Transverse colon (tissue), 4 donors: ENCODE measurements at places on chromosomes 12 and 14.

GRCh38 chr14:83734431-83734830 lies 1795.5 kb upstream of the FLRT2 start:
- no peak for DNase-seq

- DNase-seq = no peak
Measured at GRCh38 chr12:54749191-54749818, 101.1 kb upstream of the DCD start.

- DNase-seq = no peak
Measured at GRCh38 chr12:53198486-53199110, 8.5 kb downstream of the ITGB7 start.

- DNase-seq = no peak
Measured at GRCh38 chr14:55274146-55274545, 2.9 kb downstream of the FBXO34 start.

DNA sequence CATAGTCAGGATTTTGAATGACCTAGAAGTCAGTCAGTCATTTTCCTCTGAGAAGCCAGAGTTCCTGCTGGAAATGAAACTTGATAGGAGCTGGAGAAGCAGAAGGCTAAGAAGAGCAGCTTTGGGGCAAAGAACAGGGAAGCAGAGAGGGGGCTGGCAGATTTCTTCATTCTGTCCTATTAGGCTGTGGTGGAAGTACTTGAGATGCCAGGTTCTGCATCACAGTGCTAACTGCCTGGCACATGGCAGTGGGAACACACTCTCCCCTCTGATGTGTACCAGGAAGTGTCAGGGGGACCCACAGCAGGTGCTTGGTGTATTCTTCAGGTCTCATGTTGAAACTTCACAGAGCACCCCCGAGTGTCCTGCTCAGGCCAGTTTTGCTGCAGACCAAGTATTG lies 61.0 kb downstream of the SUSD6 start:
- DNase-seq = no peak

GRCh38 chr12:124768452-124769162 lies 95.1 kb downstream of the SCARB1 start:
- no peak for DNase-seq

DNA sequence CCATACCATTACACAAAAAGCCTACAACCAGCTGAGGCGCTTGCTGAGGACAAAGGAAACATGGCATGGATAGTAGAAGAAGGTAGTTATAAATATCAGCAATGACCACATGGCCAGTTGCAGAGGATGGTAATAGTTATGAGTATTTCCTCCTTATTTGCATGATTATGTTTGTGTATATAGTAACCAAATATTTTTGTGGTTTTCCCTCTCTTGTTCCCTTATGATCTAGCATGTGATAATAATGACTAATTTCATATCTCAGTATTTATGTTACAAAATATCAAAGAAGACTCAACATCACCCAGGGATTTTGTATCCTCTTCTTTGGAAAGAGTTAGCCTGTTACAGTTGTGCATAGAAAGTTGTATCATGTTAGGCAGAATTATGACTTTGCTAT lies 13.5 kb upstream of the CATSPERB start:
- no peak for DNase-seq

GRCh38 chr14:56514663-56515371 lies 64.8 kb upstream of the TMEM260 start:
- no peak for DNase-seq

DNA sequence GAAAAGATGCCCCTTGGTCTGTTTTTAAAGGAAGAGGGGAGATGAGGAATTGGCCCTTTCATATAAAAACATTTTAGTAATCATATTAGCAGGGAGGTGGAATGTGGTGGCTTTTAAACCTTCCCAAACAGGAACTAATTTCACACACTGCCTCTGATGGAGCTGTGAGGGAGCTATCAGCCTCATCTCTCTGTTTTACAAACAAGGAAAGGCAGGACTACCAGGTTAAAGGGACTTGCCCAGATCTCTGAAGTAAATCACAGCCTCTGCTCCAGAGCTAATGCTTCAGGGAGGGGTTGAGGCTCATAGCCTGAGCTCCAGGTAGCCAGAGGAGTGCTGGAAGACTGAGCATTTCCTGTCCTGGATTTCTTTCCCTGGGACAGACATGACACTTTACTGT lies 1.1 kb upstream of the BMP4 start:
- DNase-seq = no peak

GRCh38 chr12:99977550-99977949 lies 7.2 kb downstream of the ANKS1B start:
- no peak for DNase-seq

- no peak for DNase-seq
Measured at GRCh38 chr14:47194055-47194454, 481.4 kb downstream of the MDGA2 start.

DNA sequence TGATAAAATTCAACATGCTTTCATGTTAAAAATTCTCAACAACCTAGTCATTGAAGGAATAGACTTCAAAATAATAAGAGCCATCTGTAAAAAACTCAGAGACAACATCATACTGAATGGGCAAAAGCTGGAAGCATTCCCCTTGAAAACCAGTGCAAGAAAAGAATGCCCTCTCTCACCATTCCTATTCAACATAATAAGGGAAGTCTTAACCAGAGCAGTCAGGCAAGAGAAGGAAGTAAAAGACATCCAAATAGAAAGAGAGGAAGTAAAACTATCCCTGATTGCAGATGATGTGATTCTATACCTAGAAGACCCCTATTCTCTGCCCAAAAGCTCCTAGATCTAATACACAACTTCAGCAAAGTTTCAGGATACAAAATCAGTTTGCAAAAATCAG lies 52.9 kb downstream of the APOBEC1 start:
- no peak for DNase-seq

- DNase-seq = peak; percentile 39
Measured at GRCh38 chr12:24561882-24562770, 386.8 kb downstream of the BCAT1 start.

GRCh38 chr12:62720661-62721330 lies 214.2 kb downstream of the PPM1H start:
- no peak for DNase-seq

- peak; percentile 61 for DNase-seq
Measured at GRCh38 chr12:91931111-91931510, 214.5 kb downstream of the BTG1 start.

DNA sequence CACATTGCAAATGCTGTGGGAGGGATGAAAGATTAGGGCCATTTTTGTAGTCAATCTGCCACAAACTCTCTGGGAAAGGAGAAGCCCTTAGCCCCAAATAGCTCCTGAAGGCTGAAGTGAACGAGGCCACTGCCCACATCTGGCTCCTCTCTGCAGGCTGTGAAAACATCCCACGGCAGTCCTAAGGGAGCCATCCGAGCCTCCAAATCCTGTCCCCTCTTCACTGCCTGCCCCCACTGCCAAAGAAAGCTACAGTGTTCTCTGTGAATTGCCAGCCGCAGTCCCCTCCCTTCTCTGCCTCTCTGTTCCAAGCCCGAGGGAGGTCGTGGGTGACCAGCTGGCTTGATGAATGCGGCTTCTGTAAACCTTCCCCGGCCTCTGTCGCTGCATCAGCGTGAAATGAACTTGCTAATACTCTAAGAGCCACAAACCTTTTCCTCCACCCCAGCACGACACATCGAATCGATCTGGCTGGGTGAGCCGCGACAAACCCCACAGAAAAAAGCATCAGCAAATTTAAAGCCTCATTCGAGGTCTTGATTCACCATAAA lies 180.7 kb upstream of the NRXN3 start:
- no peak for DNase-seq

- no peak for DNase-seq
Measured at GRCh38 chr12:50187084-50187900, 20.1 kb upstream of the CERS5 start.

- DNase-seq = no peak
Measured at GRCh38 chr12:46920499-46920898, 94.7 kb upstream of the SLC38A4 start.

DNA sequence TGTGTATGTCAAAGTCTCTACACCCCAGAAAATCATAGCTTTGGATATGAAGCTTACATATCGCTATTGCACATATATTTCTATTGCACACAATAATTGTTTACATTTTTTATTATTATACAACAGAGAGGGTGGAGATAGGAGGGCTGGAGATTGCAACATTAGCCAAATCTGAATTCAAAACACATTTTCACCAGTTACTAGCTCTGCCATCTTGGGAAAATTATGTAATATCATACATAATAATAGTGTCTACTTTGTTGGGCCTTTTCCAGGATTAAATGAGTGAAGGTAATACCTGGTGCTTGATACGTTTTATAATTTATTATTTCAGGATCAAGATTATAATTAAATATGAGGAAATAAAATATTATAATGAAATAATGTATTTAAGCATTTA lies 507.4 kb upstream of the TBX3 start:
- no peak for DNase-seq

DNA sequence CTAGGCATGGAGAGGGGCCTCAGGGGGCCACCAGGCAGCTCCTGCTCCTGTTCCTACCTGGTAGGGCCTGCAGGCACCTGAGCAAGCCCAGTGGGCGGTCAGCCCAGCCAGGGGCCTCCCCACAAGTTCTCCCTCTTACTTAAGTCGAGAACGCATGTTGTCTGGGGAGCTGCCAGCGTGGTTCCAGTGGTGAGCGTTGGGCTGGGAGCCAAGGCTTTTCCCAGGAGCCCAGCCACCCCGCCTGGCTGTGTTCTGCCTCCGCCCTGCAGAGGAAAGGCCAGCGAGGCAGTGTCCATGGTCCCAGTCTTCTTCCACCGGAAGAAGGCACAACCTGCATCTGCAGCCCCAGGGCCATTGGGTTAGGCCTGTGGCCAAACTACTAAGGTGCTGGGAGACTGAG lies 1.4 kb downstream of the C14orf180 start:
- peak; percentile 56 for DNase-seq

DNA sequence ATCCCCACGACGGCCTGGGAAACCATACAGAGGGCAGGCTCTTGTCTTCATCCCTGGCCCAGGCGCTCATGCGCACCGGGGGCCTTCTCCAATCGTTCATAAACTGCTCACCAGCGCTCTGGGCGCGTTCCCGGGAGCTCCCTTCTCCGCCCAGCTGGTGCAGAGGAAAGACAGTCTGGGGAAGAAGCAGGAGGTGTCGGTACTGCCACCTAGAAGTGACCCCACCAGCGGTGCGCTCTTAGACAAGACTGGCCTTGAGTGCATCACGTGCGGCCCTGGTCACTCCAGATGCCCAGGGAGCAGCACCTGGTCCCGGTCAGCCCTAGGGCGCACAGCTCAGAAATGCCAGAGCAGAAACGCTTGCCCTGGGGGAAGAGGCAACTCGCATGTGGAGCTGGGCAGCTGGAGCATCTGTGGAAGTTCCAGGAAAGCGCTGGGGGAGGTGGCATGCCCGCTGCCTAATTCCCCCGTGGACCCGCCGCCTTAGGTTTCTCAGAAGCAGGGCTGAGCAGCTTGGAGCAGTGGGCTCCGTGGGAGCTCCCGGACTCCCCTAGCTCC lies 2.5 kb downstream of the GSC start:
- DNase-seq = no peak

- no peak for DNase-seq
Measured at GRCh38 chr14:98177551-98177950, 1094.4 kb downstream of the BCL11B start.

DNA sequence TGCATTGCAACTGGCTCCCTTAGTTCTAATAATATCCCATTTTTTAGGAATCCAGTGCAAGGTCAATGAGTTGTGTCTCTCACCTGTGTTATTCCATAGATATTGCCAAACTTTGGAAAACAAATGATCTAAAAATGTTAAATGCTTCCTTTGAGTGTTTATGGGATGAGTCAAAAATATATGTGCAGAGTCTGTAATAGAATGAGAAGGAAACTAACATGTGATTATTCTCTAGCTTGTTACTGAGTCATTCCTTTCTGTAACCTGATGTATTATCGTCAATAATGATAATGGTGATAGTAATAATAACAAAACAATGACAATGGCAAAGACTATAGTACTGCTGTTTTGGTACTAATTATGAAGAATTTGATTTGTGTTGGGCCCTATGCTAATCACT lies 11.5 kb downstream of the ACSS3 start:
- DNase-seq = no peak

- no peak for DNase-seq
Measured at GRCh38 chr12:18222699-18223098, 38.6 kb upstream of the PIK3C2G start.

DNA sequence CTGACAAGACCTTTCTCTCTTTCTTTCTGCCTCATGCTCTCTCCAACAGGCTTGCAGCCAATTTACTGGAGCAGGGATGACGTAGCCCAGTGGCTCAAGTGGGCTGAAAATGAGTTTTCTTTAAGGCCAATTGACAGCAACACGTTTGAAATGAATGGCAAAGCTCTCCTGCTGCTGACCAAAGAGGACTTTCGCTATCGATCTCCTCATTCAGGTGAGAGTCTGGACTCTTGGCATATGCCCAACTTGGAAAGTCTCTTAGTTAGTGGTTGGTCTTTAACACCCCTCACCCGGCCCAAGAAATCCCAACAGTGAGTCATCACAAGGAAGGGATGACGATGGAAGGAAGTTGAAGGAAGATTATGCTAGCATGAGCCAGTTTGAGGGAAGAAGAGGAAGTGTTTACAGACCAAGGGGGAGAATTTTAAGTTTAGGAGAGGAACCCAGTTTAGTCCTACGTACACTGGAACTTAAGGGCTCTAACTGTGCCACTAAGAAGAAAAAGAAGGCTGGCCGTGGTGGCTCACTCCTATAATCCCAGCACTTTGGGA lies 189.7 kb downstream of the ETV6 start:
- peak; percentile 42 for DNase-seq

- DNase-seq = no peak
Measured at GRCh38 chr12:80178846-80179245, 79.5 kb downstream of the OTOGL start.

- no peak for DNase-seq
Measured at GRCh38 chr12:19220205-19220604, 90.7 kb downstream of the PLEKHA5 start.

DNA sequence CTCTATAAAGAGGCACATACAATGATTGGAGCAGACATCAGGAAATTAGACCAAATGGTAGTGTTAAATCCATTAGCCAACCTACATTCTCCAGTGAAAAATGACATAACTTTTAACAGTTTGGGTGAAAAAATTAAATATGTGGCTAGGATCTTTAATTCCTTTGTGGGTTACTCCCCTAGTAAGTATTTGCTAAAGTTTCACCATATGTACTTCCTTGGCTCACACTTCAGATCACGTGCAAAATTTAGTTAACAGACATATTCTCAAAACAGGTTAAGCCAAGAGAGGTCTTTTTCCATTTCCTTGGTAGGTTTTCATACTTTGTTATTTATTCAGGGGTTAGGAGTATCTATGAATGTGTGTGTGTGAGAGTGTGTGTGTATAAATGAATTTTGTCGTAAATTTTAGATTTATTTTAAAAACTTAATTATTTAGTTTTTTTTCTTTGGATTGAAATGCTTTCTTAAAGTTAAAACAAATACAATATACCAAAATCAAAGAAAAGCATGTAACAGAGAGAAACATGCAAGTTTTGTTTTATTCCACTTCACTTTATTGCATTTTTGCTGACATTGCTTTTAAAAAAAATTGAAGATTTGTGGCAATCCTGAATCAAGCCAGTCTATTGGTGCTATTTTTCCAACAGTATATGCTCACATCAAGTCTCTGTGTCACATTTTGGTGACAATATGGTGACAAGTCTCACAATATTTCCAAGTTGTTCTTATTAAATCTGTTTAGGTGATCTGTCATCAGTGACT lies 258.7 kb downstream of the FLRT2 start:
- DNase-seq = no peak

GRCh38 chr14:93591506-93591905 lies 160.8 kb downstream of the UNC79 start:
- DNase-seq = no peak
